Breast epithelium (tissue), 4 donors: ENCODE measurements at places on chromosomes 13 and 19. TPM values are rescaled to one million over a fixed set of nuclear protein-coding genes. Genes with fewer than 3 reads are reported as not detected.

GRCh38 chr19:31319465-31319864 is 29.8 kb downstream of the TSHZ3 start:
- no peak for DNase-seq

DNA sequence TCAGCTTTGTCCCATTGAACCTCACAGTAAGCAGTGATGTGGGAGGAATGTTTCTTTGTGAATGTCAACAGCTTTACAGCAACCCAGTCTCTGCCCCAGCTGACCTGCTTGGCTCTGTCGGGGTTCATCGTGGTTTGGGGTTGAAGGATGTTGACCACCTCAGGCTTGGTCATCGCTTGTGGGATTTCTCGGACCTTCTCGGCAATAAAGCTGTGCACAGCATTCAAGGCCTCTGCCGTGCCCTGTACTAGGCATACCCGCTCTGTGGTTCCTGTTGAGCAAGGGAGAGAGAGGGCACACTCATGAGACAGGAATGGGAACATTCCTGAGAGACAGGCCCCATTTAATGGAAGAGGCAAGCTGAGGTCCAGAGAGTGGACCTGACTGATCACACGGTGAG is 20.0 kb downstream of the NOVA2 start:
- no peak for DNase-seq

Gene ZNF548
- 23.6 TPM for total RNA-seq

Gene LENG1
- total RNA-seq, result 6.4 TPM

Gene RHPN2
- 35.4 TPM for total RNA-seq

GRCh38 chr13:58994777-58995176 is 1169.0 kb downstream of the DIAPH3 start:
- no peak for DNase-seq

GRCh38 chr13:27622881-27623280 is 1.2 kb downstream of the POLR1D start:
- no peak for DNase-seq

- DNase-seq, result no peak
These were observed 289.5 kb downstream of the SHISA2 start for GRCh38 chr13:25762281-25762680.

Gene GIPR
- total RNA-seq, result 0.16 TPM

GRCh38 chr13:106566641-106567473 is 1.1 kb downstream of the ARGLU1 start:
- DNase-seq, result peak; percentile 55

- no peak for DNase-seq
These were observed 16.0 kb upstream of the EMC10 start for GRCh38 chr19:50460161-50460765.

DNA sequence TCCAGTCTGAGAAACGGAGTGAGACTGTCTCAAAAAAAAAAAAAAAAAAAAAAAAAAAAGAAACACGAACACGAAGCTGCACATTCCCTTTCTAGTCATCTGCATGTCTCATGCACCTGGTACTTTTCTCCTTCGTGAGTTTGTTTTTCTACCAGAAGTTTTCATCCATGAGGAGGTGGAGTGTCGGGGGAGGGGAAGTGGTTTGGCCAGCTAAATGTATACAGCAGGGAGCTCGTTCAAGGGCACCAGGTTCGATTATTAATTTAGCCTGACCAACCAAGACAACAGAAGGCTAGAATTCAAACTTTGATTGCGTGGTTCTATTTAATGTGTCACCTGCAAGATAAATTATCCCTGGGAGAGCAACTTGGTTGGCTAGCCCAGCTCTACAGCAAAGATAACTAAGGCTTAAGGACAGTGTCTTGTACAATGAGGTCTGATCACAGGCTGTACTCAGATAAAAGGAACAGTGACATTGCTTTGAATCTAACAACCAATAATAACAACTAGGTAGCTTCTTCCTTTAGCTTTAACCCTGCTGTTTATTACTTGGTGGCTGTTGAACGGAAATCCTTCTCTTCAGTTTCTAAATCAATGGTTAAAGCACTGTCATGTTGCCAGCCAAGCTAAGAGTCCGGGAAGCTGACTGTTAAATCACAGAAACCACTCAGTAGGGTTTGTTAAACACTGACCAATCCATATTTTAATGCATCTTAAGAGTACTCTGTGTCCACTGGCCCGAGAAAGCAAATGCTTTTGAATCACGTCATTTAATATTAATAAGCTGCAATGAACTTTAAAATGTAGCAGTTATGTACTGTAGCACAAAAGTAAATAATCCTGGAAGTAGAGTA is 98.4 kb upstream of the STARD13 start:
- DNase-seq, result no peak

Gene TMPRSS9
- total RNA-seq, result not detected

DNA sequence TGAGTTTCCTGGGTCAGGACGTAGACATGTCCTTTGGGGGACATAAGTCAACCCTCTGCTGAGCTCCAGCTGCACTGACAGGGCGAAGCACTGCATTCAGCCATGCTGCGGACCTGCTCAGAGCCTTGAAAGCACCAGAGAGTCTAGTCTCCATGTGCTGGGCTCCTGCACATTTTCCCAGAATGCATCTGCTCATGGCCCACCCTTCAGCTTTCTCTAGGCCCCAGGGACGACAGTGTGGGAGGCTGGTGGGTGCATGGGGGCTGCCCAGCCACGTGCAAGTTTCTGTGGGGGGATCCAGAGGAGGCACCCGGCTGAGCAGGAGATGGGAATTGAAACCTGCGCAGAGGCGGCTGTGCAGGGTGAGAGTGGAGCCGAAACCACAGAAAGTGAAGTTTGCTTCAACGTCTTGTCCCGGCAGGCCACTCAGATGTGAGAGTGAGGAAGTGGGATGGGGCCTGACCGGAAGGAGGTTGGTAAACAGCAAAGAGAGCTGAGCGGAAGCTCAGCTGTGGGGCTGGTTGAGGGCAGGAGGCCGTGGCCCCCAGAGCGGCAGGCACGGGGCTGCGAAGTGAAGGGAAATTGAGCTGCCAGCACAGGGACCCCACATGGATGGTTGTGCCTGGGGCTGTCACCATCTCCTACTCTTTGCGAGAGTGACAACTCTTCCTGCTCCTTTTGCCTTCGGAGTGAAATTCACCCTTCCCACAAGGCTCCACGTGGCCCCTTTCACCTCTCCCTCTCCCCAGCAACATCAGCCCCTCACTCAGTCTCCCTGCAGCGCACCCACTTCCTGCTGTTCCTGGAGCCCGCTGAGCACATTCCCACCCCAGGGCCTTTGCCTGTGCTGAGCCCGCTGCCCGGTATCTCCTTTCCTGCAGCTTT is 11.8 kb downstream of the PGLS start:
- no peak for DNase-seq

GRCh38 chr19:17281391-17282304 is at the start of gene ANKLE1:
Gene ANKLE1 (plus strand): TSS chr19:17281901. CDS start chr19:17281921, 20 bp downstream.
- DNase-seq, result no peak

Gene COX6B1
- total RNA-seq, result 320 TPM

Gene A1BG
- total RNA-seq, result 42.7 TPM

Gene VSTM2B
- not detected for total RNA-seq

DNA sequence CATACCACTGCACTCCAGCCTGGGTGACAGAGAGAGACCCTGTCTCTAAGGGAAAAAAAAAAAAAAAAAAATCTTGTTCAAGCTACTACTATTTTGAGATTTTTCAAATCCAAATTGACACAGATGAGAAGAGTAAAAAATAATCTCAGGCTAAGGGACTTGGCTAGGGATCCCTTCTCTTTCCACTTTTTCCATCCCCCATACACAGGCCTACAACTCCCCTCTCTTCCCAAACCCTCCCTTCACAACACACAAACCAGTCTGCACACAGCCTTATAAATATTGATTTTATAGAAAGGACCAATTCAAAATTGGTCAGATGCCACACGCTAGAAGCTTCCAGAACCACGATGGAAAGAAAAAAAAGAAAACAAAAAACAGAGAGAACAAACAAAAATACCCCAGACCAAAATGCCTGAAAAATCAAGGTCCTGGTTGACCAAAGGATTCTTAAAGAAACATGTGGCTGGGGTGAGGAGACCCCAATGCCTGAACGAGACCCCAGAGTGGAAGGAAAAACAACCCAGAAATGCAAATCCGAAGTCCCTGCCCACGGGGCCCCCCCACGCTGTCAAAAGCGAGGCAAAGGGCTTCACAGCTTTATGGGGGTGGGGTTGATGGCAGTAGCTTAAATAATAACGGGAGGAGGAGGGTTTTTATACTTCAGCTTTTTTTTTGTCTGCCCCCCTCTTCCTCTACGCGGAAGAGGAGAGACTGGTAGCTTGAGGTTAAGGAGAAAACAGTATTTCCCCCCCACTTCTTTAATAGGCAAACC is 18.1 kb downstream of the QPCTL start:
- no peak for DNase-seq

Gene BRCA2
- 0.98 TPM for total RNA-seq

DNA sequence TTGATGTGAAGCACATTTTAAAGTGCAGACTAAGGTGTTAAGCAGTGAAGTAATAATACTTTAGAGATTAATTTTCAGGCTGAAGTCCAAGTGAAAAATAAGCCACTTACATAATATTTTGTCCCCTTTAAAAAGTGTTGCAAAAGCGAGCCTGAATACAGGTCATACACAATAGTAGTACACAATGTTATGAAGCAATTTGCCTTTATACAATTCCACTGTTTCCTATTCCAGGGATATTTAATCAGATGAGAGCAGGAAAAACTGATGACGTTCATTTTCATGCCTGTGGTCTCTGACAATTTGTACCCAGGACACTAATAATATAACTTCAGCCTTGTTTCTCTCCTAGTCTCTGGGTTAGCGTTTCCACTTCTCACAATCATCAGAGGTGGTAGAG is 916.7 kb downstream of the PCDH9 start:
- no peak for DNase-seq

DNA sequence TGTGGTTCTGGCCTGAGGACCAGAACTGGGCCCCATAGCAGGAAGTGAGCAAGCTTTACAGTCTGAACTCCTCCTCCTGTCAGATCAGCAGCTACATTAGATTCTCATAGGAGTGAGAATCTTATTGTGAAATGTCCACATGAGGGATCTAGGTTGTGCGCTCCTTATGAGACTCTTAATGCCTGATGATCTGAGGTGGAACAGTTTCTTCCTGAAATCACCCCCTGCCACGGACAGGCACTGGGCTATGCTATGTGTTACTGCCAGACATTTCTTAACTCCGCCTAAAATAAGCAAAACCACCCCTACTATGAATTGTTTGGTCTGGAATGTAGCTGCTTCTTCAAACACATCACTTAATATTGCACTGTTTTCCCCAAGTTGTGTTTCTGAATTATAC is 4.6 kb downstream of the FBXL3 start:
- no peak for DNase-seq

Gene PPP1R37
- 33.8 TPM for total RNA-seq

Gene OSCAR
- total RNA-seq, result 2.4 TPM

- DNase-seq, result no peak
These were observed 526.6 kb downstream of the KLF12 start for GRCh38 chr13:73607489-73608156.

Gene ZSCAN18
- total RNA-seq, result 29.1 TPM

Gene TCF3
- 42.3 TPM for total RNA-seq

Gene TPTE2
- total RNA-seq, result not detected

- no peak for DNase-seq
These were observed 56.6 kb downstream of the PDS5B start for GRCh38 chr13:32642858-32643257.

DNA sequence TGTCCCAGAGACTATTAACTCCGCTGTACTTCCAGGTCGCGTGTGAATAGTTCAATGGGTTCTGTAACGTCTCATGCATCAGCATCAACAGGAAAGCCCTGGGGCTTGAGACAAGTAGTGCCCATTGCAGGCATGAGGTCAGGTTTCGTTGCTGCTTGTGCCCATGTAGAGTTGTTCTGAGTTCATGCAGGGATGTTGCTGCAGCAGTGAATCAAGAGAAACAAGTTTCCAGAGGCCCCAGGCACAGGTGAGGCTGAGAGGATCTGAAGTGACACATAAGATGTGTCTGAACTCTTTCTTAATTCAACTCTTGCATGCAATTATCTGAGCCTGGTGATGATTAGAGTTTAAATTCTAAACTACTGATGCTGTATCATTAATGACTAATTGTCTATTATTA is 8.6 kb upstream of the ZNF283 start:
- no peak for DNase-seq

GRCh38 chr13:31213651-31214289 is 14.0 kb downstream of the B3GLCT start:
- DNase-seq, result no peak

Gene ACTN4
- 296 TPM for total RNA-seq

GRCh38 chr19:679418-680286 is 3.5 kb downstream of the FSTL3 start:
- DNase-seq, result no peak

GRCh38 chr19:32032561-32032960 is 312.8 kb upstream of the ZNF507 start:
- DNase-seq, result no peak
